ENCODE measurements at places on chromosomes 13 and 19.

- no peak for DNase-seq
These were observed 226.4 kb downstream of the PCDH17 start for GRCh38 chr13:57857945-57858344.

GRCh38 chr19:1941146-1942077, at the start of gene CSNK1G2:
TSS of gene CSNK1G2 (plus strand) at chr19:1941172. CDS start at chr19:1969773, 28,601 bp downstream.
- no peak for DNase-seq

GRCh38 chr13:72853000-72853399, 71.1 kb downstream of the PIBF1 start:
- no peak for DNase-seq

- no peak for DNase-seq
These were observed 50.2 kb downstream of the ERICH6B start for GRCh38 chr13:45565331-45565730.

GRCh38 chr13:39530916-39531315, 72.1 kb downstream of the LHFPL6 start:
- DNase-seq, result no peak

GRCh38 chr13:33838647-33839046, 20.7 kb downstream of the RFC3 start:
- no peak for DNase-seq

DNA sequence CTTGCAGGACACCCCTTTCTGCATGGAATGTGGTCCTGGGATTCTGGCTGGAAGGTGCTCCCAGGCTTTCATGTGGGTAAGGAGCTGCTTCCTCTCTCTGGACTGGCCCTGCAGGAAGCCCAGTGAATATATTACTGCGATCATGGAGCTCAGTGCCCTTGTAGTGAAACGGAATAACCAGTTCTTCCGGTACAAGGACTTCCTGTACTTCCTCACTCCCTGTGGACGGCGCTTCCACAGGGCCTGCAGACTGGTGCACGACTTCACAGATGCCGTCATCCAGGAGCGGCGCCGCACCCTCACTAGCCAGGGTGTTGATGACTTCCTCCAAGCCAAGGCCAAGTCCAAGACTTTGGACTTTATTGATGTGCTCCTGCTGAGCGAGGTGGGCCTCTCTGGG, 8.0 kb downstream of the CYP4F8 start:
- no peak for DNase-seq

DNA sequence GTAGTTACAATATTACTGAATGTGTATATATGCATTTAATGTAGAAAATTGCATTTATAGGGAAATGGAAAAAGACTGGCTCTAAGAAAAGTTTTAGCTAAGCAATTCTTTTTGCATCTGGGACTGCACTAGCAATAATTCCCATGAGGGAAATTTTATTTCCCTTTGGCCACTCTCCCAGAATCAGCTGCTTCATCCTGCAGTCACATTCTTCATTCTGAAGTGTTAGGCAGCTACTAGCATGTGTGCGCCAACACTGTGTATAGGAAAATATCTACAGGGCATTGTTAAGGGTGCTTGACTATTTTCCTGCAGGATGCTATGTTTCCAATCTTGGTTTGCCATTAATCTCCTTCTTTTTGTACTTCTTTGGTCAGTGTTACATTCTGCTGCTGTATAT, 312.8 kb upstream of the PCDH20 start:
- DNase-seq, result no peak

GRCh38 chr13:34546344-34547250, 395.5 kb upstream of the NBEA start:
- no peak for DNase-seq

GRCh38 chr13:111663953-111664421, 343.5 kb downstream of the TEX29 start:
- DNase-seq, result no peak

All from CD4-positive, alpha-beta T cell treated with Interleukin-15 for 1 hour (primary cell).